ENCODE measurements at places on chromosomes 4 and X.

GRCh38 chrX:153708415-153708814 lies 15.8 kb downstream of the BCAP31 start:
- no peak for DNase-seq

GRCh38 chrX:8684201-8684965 lies 47.6 kb downstream of the ANOS1 start:
- no peak for DNase-seq

GRCh38 chr4:10106421-10107039 lies 10.1 kb downstream of the WDR1 start:
- peak; percentile 54 for DNase-seq

GRCh38 chr4:127084666-127085065 lies 548.1 kb upstream of the INTU start:
- no peak for DNase-seq

DNA sequence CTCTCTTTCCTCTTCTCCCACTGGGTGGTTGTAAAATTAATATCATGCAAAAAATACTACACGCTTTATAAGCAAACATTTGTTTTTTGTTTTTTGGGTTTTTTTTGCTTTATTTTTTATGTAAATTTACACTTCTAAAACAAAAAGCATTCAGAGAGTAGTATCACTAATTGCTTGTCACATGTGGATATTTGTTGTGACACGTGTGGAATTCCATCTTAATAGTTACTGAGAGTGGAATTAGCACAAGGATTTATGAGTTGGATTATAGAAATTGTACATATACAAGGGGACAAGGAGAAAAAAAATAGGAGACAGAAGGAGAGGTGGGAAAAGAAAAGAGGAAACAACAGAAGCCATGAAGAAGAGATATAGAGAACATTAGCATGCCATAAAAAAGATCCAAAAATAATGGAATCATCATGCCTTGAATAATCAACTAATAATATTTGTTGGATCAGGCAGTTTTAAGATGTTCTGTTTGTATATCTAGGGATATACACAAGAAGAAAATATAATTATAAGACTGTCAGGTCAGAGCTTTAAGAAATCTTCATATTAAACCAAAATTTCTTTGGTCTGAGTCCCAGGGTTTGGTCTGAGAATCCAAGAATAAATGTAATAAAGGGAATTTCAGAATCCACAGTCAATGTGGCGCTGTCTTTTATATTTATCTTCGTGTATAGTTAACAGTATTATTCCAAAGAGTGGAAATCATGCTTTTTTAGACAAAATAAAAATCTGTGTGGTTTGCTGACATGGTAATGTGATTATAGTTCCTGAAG lies 98.5 kb upstream of the INTU start:
- no peak for DNase-seq

- DNase-seq: no peak
Observed at GRCh38 chr4:89296896-89297295, 10.7 kb downstream of the GPRIN3 start.

GRCh38 chr4:134028421-134028820 lies 173.2 kb downstream of the PABPC4L start:
- no peak for DNase-seq

DNA sequence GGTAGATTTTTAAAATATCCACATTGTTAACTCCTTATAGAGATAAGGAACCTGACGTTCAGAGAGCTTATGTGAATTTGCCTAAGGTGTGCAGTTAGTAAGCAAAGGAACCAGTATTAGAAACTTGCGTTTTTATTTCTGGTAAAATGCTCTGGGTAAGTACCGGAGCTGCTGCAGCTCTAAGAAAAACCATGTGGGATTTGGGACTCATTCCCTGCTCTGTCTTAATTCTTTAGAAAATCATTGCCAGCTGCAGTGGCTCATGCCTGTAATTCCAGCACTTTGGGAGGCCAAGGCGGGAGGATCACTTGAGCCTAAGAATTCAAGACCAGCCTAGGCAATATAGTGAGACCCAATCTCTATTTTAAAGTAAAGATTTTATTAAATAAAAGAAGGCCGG lies 5.8 kb downstream of the CCKAR start:
- no peak for DNase-seq

GRCh38 chrX:124325732-124326131 lies 6.7 kb upstream of the TEX13D start:
- no peak for DNase-seq

- no peak for DNase-seq
Observed at GRCh38 chr4:84401701-84402306, 97.3 kb downstream of the NKX6-1 start.

DNA sequence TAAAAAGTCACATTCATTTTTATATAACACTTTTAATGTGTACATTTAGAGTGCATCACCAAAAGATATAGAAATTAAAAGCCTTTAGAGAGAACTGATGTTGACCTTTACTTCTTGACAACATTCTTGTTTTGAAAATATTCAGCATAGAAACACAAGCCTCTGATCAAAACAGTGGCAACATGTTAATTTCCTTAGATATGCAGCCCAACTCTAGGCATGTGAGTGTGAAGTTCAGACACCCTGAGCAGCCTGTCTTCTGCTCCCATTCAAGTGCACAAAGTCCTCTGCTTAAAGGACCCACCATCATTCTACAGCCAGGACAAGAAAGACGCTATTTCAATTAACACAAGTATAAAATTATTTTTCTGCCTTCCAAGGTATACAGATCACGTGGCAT lies 60.0 kb downstream of the PPP3CA start:
- DNase-seq: no peak

Data from stimulated activated CD8-positive, alpha-beta memory T cell treated with anti-CD3 and anti-CD28 coated beads, Interleukin-7, amount 100 ng/mL, for 1 hour (primary cell).